ENCODE measurements at places on chromosomes 7 and 10. TPM values are rescaled to one million over a fixed set of nuclear protein-coding genes. Genes with fewer than 3 reads are reported as not detected.

DNA sequence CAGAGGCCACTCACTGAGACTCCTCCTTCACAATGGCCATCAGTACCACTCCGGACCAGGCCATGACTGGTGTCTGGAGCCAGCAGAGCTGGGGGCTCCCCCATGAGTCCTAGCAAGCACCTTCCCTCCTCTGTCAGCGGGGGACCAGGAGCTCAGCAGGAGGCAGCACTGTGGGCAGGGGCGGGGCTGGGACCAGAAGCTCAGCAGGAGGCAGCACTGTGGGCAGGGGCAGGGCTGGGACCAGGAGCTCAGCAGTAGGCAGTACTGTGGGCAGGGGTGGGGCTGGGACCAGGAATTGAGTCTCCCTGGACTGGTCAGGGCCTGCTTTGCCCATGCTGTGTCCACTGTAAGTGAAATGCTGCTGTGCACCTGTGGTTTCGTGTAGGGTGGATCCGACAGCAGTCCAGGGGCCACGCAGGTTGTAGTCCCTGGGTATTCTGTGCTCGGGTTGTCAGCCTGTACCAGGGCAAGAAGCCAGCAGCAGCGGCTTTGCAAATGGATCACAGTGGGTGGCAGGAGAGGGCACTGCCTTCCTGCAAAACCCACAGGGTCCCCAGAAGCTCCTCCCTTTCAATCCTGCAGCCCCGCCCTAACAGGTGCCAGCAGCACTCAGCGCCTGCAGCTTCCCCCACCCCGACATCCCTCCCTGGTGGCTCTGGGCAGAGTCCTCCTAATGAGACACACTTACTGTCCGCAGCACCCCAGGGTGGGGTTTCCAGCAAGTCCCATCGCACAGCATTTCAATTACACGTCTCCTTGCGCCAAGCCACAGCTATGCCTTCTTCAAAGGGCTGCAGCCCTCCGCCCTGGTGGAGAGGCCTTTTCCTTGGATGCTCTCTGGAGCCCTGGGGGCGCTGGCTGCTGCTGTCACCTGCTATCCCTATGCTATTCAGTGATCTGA lies 220.5 kb downstream of the TCERG1L start:
- DNase-seq = no peak

DNA sequence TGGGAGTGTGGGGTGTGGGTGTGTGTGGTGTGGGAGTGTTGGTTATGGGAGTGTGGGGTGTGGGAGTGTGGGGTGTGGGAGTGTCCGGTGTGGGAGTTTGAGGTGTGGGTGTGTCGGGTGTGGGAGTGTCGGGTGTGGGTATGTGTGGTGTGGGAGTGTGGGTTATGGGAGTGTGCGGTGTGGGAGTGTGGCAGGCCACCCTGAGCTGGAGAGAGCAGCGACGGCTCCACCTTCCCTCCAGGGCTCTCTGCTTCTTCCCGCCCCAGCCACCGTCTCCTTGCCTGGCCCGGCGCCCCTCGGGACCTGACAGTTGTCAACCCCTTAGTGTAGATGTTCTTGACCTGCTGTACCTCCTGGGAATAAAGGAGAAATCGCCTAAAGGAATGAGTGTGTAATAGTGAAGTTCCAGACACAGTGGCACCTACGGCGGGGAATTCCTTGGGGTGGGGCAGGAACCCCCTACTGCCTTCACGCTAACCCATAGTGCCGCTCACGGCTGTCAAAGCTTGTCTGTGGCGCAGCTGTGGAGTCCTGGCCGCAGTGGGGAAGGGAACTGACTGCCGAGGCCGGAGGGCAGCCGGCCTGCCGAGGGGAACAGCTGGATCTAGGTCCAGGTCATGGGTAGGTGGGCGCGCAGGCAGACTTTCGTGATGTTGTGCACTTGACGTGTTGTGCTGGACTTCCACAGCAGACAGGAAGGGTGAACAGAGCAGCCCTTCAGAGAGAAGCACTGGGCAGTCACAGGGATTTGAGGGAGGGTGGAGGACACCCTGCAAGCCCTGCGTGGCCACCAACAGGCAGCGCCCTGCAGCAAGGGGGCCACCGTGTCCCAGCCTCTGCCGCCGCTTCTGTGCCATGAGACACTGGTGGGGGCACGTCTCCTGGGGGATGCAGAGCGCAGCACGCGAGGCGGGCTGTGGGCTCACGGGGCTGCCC lies 49.0 kb upstream of the EN2 start:
- no peak for DNase-seq

GRCh38 chr10:91616137-91616536 lies 16.7 kb downstream of the PPP1R3C start:
- no peak for DNase-seq

GRCh38 chr10:61883371-61884025 lies 18.0 kb upstream of the ARID5B start:
- no peak for DNase-seq

GRCh38 chr7:142598297-142598696 lies 151.0 kb upstream of the PRSS1 start:
- DNase-seq = no peak

GRCh38 chr7:34054075-34054474 lies 148.7 kb downstream of the BMPER start:
- no peak for DNase-seq

GRCh38 chr10:5668429-5668828 lies 2.0 kb upstream of the ASB13 start:
- DNase-seq = no peak

DNA sequence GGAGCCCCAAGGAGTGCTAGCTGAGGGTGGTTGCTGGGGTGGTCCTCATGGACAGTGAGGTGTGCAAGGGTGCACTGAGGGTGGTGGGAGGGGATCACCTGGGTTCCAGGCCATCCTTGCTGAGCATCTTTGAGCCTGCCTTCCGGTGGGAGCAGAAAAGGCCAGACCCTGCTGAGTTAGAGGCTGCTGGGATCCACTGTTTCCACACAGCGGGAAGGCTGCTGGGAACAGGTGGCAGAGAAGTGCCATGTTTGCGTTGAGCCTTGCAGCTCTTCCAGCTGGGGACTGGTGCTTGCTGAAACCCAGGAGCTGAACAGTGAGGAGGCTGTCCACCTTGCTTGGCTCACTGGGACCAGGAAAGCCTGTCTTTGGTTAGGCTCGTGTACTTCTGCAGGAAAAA lies 34.9 kb downstream of the PRF1 start:
- DNase-seq = no peak

DNA sequence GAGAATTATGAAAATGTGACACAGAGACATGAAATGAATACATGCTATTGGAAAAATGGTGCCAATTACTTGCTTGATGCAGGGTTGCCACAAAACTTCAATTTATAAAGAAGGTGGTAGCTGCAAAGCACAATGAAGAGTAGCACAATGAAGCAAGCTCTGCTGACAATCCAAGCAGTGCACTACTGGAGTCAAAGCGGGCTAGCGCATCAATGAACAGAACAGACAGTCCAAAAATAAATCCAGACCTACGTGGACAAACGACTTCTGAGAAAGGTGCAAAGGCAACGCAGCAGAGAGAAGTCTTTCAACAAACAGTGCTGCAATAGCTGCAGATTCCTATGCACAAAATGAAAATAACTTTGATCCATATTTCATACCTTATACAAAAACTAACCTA lies 75.8 kb downstream of the LARP4B start:
- DNase-seq = no peak

GRCh38 chr10:8305876-8306652 lies 251.6 kb downstream of the GATA3 start:
- DNase-seq = no peak

- DNase-seq = no peak
Observed at GRCh38 chr10:122515588-122516231, 44.8 kb upstream of the DMBT1 start.

DNA sequence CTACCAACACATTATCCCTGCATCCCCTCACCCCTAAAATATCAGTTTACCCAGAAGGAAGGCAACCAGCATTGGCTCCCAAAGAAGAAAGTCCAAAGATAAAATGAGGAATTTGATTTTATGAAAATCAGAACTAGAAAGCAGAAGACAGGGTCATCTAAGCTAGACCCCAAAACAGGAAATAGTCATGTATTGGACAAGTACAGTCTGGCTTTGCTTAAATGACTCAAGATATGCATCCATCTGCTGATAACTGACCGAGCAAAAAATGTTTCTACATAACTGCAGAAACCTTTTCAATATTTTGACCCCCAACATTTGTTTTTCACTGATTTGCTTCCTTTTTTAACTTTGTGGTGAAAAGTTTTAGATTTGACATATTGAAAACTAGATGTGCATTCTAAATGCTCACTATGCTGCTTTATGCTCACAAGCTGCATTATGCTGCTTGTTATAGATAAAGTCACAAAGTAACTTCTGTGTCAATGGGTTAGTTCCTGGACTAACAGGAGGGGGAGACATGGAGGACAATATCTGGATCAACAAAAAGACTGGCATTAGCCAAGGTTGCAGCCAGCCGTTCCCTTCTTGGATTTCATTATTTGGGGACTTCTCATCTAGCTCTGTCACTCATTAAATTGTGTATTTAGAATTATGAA lies 227.0 kb downstream of the INHBA start:
- DNase-seq = no peak

DNA sequence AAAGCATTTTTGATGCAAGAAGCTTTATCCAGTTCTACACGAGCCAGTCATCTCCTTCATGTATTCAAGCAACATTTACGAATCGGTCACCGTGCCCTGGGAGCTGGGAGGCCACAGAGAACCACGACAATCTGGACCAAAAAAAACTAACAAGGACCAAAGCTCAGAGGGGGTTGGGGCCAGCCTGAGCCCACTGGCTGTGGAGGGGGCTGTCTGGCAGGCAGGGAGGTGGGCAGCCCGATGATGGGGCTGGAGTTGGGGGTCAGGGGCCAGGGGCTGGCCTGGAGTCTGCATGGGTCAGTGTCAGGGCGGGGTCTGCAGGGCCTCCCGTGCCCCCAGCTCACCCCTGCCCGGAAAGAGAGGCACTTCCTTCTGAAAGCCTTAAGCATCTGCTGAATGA lies 12.5 kb upstream of the GRIFIN start:
- DNase-seq = no peak

DNA sequence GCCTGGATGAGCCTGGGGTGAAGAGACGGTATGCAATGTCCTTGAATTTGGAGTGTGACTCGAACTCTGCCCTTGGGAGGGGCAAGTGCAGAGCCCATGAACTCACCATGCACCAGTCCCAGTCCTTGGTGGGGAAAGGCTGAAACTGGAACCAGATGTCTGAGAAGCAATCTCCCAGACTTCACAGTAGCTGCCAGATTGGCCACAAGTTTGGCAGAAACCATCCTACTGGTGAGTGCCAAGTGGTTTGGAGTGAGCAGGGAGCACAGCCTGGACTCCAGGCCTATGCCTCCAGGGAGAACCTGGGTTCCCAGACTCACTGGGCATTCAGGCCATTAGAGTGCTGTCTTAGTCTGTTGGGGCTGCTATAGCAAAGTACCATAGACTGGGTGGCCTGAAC lies 99.6 kb upstream of the LYZL1 start:
- no peak for DNase-seq

DNA sequence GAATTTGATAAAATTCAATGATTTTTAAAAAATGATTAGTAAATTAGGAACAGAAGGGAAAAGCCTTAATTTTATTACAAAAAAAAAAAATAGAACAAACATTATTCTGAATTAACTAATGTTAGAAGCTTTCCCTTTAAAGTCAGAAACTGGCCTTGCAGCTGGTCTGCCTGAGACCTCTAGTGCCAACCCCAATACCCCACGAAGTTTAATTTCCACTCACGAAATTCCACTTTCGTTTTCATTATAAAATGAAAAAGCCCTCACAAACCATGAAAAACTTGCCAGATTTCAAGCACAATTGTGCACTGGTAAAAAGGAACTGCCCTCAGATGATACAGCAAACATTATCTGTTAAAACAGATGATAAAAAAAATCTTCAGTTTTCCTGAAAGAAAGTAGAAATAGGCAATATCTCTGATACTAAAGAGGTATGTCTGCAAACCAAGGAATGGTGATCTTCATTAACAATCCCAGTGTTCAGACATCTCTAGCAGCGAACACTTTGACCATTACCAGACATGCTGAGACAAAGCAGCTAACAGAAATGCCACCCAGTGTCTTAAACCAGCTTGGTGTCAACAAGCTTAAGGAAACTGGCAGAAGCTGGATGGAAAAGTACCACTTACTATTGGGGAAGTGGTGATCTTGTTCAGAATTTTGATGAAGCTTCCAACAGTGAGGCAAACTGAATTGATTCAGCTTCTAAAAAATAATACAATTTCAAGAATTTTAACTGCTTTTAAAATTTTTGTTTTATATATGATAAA lies 80.2 kb downstream of the PALS2 start:
- DNase-seq = no peak

- no peak for DNase-seq
Observed at GRCh38 chr7:84060760-84061261, 133.8 kb downstream of the SEMA3A start.

GRCh38 chr10:80870282-80870681 lies 332.6 kb downstream of the SH2D4B start:
- DNase-seq = no peak

GRCh38 chr7:2965301-2965700 lies 78.4 kb downstream of the CARD11 start:
- no peak for DNase-seq

GRCh38 chr10:46094931-46095750 lies 49.1 kb upstream of the MSMB start:
- no peak for DNase-seq

GRCh38 chr7:132782777-132783640 lies 206.7 kb upstream of the PLXNA4 start:
- DNase-seq = no peak

DNA sequence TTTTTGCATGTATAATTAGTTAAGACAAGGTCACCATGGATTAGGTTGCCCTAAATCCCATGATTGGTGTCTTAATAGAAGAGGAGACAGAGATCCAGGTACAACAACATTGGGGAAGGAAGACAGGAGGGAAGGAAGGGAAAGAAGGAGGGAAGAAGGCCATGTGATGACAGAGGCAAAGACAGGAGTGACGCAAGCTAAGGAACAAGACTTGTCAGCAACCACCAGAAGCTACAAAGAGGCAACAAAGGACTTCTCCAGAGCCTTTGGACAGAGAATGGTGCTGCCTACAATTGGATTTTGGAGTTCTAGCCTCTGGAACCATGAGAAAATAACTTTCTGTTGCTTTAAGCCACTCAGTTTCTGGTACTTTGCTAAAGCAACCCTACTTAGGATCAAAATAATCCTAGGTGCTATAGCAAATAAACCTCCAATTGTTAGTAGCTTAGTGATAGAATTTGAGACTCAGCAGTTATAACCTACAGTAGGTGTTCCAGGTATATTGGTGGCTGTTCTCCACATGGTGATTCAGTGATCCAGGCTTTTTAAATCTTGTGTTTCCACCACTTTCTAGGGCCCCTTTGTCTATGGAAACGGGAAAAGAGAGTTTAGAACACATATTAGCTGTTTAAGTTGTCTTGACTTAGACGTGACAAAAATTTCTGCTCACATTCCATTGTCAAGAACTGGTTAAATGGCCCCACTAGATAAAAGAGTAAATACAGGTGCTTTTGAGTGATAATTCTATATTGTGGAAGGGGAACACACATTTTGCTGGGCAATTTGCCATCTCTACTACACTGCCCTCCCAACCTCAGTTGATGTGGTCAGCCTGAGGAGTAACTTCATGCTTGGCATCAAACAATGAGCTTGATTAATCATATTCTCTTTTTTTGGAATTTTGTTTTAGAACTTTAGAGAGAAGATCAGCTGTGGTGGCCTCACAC lies 70.5 kb upstream of the SP4 start:
- no peak for DNase-seq

Gene WASL
- 24.7 TPM for total RNA-seq

Gene UTF1
- total RNA-seq = not detected

Gene STAG3
- total RNA-seq = not detected

Gene VWA2
- not detected for total RNA-seq

Gene MOGAT3
- not detected for total RNA-seq

Gene ASAH2
- 2.2 TPM for total RNA-seq

Gene MSMB
- total RNA-seq = not detected

Gene ABCB4
- 7.4 TPM for total RNA-seq

Data from right atrium auricular region (tissue), 2 donors.